ENCODE measurements at places on chromosomes 4 and X. TPM values are rescaled to one million over a fixed set of nuclear protein-coding genes. Genes with fewer than 3 reads are reported as not detected.

Gene WAS
- polyA plus RNA-seq, result 21.9 TPM

Gene TCEAL9
- polyA plus RNA-seq, result 126 TPM

Gene CPZ
- 19.4 TPM for polyA plus RNA-seq

Gene ASB11
- polyA plus RNA-seq, result 4.9 TPM

Gene SPANXA2
- polyA plus RNA-seq, result not detected

Gene SASH3
- 8.8 TPM for polyA plus RNA-seq

DNA sequence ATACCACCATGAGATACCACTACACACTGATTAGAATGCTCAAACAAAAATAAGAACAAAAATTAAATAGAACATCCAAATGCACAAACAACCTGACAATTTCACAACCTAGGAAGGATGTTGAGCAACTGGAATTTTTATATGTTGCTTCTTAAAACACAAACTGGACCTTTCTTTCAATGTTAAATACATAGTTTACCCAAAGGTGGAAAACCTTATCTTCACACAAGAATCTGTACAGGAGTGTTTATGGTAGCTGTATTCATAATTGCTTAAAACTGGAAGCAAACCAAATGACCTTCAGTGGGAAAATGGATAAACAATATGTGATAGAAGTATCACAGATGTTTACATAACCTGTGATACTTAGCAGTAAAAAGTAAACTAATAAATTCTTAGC is 573.8 kb downstream of the MAGEB5 start:
- DNase-seq, result no peak

DNA sequence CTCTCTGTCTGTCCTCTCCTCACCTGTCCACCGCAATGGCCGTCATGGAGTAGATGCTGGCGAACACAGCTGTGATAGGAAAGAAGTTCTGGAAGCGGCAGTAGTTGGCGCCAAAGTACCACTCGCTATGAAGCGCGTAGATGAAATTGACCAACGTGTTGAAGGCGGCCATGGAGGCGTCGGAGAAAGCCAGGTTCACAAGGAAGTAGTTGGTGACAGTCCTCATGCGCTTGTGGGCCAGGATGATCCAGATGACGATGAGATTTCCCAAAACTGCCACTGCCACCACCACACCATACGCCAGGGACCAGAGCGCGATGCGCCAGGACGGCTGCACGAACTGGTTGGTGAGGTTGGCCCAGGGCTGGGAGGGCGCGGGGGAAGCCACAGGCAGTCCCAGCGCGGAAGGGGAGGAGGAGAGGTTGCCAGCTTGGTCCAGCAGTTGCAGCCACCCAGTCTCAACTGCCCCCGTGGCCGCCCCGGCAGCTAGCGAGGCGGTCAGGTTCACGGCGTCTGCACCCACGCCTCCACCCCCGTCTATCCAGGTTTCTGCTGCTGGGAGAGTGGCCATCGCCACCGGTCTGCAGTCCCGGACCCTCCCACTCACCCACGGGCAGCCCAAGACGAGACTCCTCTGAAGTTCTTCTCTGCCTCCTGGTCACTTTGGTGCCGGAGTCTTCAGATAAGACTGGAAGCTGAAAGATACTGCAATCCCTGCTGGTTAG is 518 bp downstream of the TACR3 start:
- no peak for DNase-seq

- DNase-seq, result no peak
Measured at GRCh38 chr4:6076391-6076790, 58.2 kb upstream of the C4orf50 start.

GRCh38 chr4:16082426-16083240 is 1.2 kb downstream of the PROM1 start:
- DNase-seq, result peak; percentile 52

DNA sequence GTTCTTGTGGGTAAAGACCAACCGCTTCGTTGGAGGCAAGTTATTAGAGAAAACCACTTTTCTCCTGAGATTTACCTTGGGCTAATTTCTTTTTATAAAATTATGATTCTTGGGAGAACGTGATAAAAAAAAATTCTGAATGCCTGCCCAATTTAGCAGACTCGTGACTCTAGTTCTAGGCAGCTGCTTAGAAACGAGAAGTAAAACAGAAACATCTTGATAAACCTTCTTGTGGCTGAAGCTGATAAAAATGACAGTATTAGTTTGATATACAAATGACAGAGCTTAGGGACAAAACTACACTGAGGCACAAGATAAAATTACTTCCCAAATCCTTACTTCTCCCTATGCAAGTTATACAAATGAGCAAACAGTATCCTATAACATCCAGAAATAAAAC is 458.9 kb upstream of the TEX13C start:
- DNase-seq, result peak; percentile 10

DNA sequence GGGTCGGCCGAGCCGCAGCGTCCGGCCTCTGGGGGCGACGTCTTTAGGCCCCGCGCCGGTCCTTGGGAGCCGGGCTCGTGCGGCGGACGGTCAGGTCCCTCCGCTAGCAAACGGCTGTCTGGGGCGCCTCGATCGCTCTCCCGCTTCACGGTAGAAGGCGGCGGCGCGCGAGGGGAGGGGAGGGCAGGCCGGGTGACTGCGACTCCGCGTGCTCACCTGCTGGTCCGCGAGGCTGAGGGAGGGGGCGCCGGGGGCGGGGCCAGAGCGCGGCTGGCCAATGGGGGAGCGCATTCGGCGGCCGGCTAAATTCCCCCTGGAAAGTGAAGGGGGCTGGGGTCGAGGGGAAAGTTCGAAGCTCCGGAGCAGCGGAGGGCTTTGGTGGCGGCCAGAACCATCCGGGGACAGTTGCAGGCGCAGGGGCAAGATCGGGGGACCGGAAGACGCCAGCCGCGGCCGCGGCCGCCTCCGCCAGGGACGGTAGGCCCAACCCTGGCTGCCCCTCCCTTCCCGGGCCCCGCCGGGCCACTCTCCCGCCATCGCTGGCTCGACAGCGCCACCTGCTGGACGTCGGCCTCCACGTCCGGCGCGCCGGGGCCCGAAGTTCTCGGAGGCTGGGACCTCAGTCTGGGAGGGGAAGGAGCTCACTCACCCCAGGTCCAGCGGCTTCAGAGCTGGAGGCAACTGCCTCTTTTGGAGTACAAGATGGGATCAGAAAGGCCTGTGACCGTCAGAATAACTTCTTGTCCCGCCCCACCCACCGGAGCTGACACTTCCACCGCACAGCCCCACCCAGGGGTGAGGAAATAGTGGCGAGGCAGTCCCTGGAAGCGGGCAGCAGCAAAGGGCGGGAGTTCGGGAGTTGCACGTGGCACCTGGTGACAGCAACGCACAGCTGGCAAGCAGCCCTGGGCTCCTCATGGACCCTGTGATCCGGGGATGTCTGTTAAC is 49.9 kb downstream of the ELF4 start:
- peak; percentile 74 for DNase-seq

DNA sequence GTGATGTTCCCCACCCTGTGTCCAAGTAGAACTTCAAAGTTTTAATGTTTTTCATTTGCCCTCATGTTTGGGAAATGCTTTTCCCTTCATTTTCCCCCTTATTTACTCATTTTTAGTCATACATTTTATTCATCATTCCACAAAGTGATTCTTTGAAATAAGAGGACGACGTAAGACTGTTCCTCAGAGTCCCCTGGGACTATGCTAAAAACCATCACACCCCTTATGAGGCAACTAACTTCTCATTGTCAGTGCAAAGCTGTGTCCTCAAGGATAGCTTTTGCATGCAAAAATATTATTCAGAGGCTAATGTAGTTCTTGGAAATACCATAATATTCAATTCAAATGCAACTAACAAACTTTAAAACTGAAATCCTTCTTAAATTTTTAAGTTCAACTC is 14.8 kb upstream of the ADGRG2 start:
- DNase-seq, result no peak

- no peak for DNase-seq
Measured at GRCh38 chr4:8647626-8648025, 55.1 kb downstream of the CPZ start.

GRCh38 chr4:43330288-43330687 is 437.8 kb downstream of the GRXCR1 start:
- no peak for DNase-seq

- no peak for DNase-seq
Measured at GRCh38 chr4:45030059-45030458, 303.7 kb upstream of the GNPDA2 start.

DNA sequence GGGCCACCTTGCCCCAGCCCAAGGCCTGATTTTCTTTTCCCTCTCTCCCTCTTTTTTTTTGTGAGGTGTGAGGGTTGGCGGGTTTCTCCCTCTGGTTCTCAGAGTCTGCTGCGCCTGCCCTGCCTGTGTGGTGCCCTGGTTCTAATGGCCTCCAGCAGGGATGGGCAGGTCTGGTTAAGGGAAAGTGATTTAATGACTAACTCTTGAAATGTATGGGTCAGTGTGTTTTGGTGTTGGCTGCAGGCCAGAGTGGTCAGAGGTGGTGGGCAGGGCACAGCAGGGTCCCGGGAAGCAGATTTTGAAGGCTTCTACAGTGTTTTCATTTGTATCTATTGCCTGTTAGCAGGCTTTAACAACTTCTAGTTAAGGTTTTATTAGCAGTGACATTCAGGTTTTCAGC is 39.0 kb downstream of the JADE1 start:
- DNase-seq, result no peak

DNA sequence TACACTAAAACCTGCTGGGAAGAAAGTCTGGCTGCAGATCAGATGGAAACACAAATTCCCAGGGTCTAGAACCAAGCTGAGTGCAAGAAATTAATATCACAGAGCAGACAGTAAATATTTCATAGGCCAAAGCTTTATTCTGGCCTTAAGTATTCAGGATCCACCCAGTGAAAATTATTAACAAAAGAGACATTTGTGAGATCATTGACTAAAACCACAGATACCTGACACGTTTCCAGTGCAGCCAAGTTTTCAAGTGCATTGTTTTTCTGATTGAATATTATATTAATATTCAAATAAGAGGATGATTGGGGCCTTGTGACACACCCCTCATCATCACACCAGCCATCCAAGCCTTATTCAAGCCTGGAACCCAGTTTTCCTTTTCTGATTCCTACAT is 10.3 kb downstream of the ELOVL6 start:
- no peak for DNase-seq

DNA sequence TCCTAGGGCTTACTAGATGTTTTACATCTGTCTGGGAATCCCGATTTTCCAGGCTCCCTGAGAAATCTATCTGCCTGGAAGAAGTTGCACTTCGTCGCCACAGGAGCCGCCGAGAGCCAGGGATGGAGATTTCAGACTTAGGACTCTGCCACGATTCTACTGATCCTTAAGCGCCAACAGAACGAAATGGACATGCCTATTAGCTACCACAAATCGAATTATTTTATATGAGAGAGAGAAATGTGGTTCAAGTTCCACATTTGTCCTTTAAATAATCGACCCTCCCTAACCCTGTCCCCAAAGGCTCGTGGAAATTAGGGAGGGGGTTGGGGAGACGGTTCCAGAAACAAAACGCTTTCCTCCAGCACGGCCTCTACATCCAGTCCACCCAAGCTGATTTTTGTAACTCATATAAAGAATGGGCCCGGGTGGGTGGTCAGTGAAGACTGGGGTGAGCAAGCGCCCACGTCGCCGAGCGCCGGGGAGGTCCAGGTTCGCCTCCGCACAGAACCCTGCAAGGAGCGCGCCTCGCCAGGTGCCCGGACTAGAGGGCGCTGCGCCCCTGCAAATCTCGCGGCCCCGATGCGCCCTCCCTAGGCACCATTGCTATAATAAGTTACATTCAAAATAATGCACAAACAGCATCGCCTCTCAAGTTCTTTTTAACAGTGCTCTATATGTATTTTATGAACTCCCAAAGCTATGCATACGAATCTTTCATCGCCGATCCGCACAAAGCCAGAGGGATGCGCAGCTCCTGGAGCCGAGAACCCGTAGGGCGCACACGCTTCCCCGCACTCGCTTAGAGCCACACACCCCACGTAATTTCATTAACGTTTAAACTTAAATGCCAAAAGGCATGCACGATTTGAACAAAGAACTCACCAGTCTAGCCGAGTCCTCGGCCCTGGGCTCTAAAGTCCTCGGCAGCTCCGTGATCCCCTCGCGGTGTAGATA is 2.1 kb upstream of the FAT1 start:
- peak; percentile 88 for DNase-seq

DNA sequence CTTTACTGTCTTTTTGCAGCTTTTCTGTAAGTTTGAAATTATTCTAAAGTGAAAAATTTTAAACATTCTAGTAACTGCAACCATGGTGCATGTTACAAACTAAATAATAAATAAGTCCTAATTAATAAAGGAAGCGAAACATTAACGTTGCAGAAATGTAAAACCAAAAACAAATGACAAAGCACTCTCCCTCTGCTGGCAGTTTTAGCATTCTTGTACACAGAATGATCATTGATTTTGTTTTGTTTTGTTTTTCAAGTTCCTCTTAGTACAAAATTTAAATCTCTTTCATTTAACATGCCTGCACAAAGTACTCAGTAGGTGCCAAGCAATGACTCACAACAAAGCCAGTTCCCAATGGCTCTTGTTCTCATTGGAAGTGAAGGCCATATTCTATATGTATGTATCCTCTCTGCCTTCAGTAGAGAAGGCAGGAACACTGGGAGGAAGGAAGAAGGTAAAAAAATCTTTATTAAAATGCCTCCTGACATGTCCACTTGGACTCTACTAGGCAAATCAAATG is 13.7 kb upstream of the TMSB4X start:
- no peak for DNase-seq

DNA sequence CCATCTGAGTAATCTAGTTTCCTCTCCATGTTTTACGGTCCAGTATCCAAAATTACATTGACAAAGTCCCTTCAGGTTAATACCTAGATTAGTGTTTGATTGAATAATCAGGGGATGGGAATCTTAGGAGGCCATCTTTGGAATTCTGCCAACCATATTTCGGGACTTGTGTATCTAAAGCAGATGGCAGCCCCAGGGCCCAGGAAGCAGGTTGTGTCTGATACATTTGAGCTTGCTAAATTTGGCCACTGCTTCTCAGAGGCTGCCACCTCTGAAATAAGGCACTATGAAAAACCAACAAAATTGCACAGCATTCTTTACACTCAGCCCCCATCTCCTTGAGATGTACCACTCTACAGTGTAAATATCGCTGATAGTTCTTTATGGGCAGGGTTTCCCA is 102.1 kb downstream of the ASB9 start:
- no peak for DNase-seq

DNA sequence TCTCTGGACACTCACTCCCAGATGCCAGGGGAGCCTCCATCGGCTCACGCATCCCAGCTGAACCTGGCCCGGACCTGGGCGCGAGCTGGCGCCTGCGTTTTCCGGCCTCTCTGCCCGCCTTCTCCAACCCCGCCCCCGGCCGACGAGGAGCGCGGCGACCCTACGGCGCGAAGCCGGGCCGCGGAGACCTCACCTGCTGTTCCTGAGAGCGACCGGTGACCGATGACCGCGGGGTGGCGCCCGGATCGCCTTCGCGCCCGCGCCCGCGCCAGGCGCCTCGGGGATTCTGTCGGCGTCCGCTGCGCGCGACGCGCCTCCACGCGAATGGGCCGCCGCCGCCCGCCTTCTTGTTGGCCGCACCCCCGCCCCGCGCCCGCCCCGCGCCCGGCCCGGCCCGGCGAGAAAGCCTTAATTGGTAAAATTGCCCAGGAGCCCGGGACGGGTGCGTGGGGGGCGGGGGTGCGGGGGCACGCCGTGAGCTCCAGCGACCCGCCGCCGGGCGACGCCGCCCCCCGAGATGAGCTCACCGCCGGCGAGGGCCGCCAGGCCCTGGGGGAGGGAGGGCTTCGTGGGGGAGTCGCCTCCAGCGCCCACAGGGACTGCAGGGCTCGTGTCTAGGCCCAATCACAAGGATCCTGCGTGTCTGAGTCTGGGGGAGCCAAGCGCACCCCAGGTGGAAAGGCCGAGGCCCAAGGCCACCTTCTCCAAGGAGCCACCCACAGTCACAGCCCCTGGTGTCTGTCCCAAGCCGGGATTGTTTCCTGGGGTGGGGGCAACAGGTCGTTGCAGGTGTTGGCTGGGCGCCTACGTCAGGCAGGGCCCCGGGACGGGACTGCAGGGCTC is at the start of gene FLNA:
TSS of gene FLNA (minus strand) at position 322 of the 843 bp plus-strand sequence. CDS start 3,389 bp downstream, outside the sequence.
- no peak for DNase-seq

GRCh38 chr4:107737450-107737849 is 17.4 kb upstream of the PAPSS1 start:
- DNase-seq, result no peak

Measured in muscle of arm (tissue), 14 donors.